Sigmoid colon (tissue), 7 donors: ENCODE measurements at places on chromosomes 12 and 14. TPM values are rescaled to one million over a fixed set of nuclear protein-coding genes. Genes with fewer than 3 reads are reported as not detected.
A peak's percentile ranks its signal among the peaks of the same experiment; 100 is the strongest.

DNA sequence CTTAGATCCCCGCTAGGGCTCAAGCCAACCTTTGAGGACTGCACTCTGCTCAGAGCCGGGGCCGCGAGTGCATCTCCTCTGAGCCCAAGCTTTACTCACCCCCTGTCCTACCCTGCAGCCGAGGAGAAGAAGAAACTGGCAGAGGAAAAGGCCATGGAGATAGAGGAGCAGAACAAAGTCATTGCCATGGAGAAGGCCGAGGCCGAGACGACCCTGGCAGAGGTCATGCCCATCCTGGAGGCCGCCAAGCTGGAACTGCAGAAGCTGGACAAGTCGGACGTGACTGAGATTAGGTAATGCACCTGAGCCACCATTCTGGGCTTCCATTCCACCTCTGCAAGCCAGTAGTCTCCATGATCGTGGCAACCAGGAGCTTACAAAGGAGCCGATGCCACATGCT, 69.8 kb downstream of the CCDC92 start:
- no peak overlapping the region for H3K27ac ChIP-seq
- H3K36me3 ChIP-seq = no peaks in the 10 kb centered on the region
- no peak overlapping the region for H3K4me3 ChIP-seq
- no peaks in the 10 kb centered on the region for H3K4me1 ChIP-seq

Gene NXPH4
- total RNA-seq = not detected

- no peak overlapping the region for H3K4me3 ChIP-seq
- peaks cover 25% of the 10 kb centered on the region for H3K36me3 ChIP-seq
- no peak overlapping the region for H3K27ac ChIP-seq
- H3K27me3 ChIP-seq = no peaks in the 10 kb centered on the region
Measured at GRCh38 chr12:130876297-130876696, 4.4 kb downstream of the RAN start.

DNA sequence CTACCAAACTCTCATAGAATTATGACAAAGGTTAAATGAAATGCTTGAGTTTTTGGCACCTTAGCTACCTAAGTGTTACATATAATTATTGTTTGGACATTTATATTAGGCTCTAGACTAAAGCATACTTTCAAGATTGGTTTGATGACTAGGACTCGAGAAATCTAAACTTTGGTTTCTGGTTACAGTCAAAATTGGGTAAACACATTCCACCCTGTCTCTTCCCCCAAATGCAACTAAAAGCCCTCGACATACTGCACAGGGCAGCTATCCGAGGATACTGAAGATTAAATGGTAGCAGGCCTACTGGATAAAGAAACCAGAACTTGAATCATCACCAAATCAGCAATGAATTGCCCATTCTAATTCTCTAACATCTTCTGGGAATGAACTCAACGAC, 369.1 kb downstream of the PRKD1 start:
- H3K4me1 ChIP-seq = peaks cover 17% of the 10 kb centered on the region
- peak overlapping the region; percentile 53 for H3K27ac ChIP-seq
- H3K27me3 ChIP-seq = no peaks in the 10 kb centered on the region
- no peaks in the 10 kb centered on the region for H3K36me3 ChIP-seq
- H3K4me3 ChIP-seq = no peak overlapping the region

Gene LRTM2
- not detected for total RNA-seq

DNA sequence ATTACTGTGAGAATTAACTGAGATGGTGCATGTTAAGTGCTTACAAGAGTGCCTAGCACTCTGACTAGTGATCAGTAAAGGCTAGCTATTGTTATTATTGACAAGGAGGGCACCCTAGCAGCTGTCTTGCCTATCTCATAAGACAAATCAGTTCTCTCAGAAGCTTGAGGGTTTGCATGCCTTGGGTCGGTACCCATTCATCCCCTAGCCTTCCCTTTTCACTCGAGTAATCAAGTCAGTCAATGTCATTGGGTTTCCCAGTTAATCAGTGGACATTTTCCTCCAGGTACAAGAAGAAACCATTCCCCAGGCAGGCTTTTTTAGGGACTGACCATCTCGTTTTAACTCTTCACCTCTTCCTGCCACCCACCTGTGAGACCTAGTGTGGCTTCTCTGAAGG, 10.4 kb upstream of the TFCP2 start:
- H3K36me3 ChIP-seq = no peaks in the 10 kb centered on the region
- H3K4me1 ChIP-seq = no peaks in the 10 kb centered on the region
- no peaks in the 10 kb centered on the region for H3K27me3 ChIP-seq
- H3K27ac ChIP-seq = no peak overlapping the region
- DNase-seq = peak; percentile 5

GRCh38 chr12:89370850-89371249, 18.5 kb upstream of the DUSP6 start:
- DNase-seq = no peak
- H3K36me3 ChIP-seq = no peaks in the 10 kb centered on the region
- peaks cover 20% of the 10 kb centered on the region for H3K4me1 ChIP-seq
- H3K4me3 ChIP-seq = no peak overlapping the region

GRCh38 chr14:72810201-72810600, 83.7 kb downstream of the DPF3 start:
- no peak overlapping the region for H3K27ac ChIP-seq
- no peak overlapping the region for H3K4me3 ChIP-seq
- no peaks in the 10 kb centered on the region for H3K27me3 ChIP-seq
- no peak for DNase-seq
- H3K36me3 ChIP-seq = no peaks in the 10 kb centered on the region

DNA sequence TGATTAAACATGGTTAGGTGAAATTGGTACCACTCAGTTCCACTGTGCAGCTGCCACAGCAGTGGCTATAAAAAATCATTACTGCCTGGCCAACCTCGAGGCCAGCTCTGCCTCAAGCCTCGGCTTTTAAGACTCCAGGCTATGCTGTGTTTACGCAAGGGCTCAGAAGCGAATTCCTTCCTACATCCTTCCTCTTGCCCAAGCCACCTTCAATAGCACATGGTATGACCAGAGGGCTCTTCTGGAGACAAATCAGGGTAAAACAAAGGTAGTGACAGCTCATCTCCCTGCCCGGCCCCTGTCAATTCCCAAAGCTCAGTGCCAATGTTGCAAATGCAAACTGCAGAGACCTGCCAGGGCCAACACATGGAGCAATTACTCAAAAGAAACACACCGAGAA, 31.9 kb downstream of the NUAK1 start:
- no peak for DNase-seq
- H3K36me3 ChIP-seq = no peaks in the 10 kb centered on the region
- no peak overlapping the region for H3K4me3 ChIP-seq
- H3K27me3 ChIP-seq = no peaks in the 10 kb centered on the region

Gene ZNF385A
- total RNA-seq = 12.8 TPM

GRCh38 chr14:100472094-100472455, 115.1 kb downstream of the BEGAIN start:
- H3K4me1 ChIP-seq = no peaks in the 10 kb centered on the region
- no peaks in the 10 kb centered on the region for H3K27me3 ChIP-seq
- H3K27ac ChIP-seq = no peak overlapping the region

Gene STAB2
- total RNA-seq = 0.41 TPM

- no peak for DNase-seq
- H3K36me3 ChIP-seq = no peaks in the 10 kb centered on the region
- H3K4me3 ChIP-seq = no peak overlapping the region
- no peaks in the 10 kb centered on the region for H3K27me3 ChIP-seq
- H3K27ac ChIP-seq = no peak overlapping the region
Measured at GRCh38 chr12:6072302-6072752, 52.1 kb downstream of the VWF start.

DNA sequence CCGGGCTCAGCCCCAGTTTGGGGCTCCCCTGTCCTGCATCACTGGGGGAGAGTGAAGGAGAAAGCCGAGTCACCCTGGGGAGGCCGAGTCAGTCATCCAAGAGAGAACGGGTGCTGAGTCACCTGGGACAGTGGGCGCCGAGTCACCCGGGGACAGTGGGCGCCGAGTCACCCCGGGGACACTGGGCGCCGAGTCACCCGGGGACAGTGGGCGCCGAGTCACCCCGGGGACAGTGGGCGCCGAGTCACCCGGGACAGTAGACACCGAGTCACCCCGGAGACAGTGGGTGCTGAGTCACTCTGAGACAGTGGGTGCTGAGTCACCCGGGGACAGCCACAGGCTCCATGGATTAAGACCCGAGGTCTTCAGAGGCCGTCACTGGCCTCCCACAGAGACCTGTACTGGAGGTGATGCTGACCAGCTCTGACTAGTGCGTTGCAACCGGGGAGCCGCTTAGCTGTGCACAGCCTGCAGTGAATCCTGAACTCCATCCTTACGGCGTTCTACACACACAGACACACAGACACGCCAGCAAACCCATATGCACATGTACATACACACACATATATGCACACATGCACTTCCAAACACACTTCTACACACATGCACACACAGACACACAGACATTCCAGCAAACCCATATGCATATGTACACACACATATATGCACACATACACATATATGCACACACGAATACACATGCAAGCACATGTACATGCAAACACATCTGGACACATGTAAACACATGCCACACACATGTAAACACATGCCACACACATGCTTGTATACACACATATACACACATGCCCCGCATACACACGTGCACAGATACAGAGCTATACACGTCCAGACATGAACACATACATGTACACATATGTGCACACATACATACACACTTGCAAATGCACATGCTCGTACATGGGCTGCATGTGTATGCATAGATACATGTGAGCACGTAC, 64.9 kb upstream of the GALNT9 start:
- H3K27me3 ChIP-seq = peaks cover 8% of the 10 kb centered on the region
- DNase-seq = peak; percentile 56
- H3K4me1 ChIP-seq = no peaks in the 10 kb centered on the region
- H3K36me3 ChIP-seq = no peaks in the 10 kb centered on the region
- no peak overlapping the region for H3K4me3 ChIP-seq

Gene NYNRIN
- total RNA-seq = 7.1 TPM

Gene FGF23
- not detected for total RNA-seq

GRCh38 chr14:24958271-24958670, 91.7 kb downstream of the STXBP6 start:
- DNase-seq = no peak
- no peaks in the 10 kb centered on the region for H3K36me3 ChIP-seq
- H3K4me3 ChIP-seq = no peak overlapping the region
- H3K4me1 ChIP-seq = no peaks in the 10 kb centered on the region
- H3K27ac ChIP-seq = peak overlapping the region; percentile 77

GRCh38 chr12:5655120-5655519, 223.2 kb downstream of the NTF3 start:
- H3K36me3 ChIP-seq = no peaks in the 10 kb centered on the region
- DNase-seq = no peak
- no peaks in the 10 kb centered on the region for H3K27me3 ChIP-seq
- no peak overlapping the region for H3K27ac ChIP-seq
- H3K4me1 ChIP-seq = no peaks in the 10 kb centered on the region

DNA sequence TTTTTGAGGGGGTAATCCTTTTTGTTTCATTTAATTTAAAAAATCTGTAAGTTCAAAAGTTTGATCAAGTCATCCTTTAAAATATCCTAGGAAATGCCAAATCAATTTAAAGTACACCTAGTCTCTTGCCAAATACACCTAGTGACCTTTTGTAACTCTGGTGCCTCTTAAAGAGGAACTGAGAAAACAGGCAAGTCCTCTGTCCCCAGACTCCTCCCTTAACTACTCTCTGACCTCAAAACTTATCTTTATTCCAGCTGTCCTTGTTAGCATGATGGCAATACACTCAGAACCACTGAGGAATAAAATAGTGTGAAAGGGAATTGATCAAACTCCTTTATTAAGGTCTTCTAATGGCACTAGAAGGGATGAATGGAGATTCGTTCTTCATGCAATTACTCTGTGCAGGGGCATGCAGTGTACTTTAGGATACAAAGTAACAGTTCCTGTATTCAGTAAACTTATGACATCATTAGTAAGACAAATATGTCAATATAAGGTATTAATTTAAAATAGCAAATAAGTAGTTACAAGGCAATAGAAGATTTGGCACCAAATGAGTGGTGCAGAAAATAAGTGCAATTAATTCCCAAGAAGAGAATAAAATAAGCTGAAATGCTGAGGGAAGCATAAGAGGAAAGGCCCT, 3.3 kb downstream of the FAR2 start:
- H3K4me3 ChIP-seq = no peak overlapping the region
- peaks cover 7% of the 10 kb centered on the region for H3K4me1 ChIP-seq
- no peaks in the 10 kb centered on the region for H3K36me3 ChIP-seq
- H3K27me3 ChIP-seq = no peaks in the 10 kb centered on the region

Gene A2ML1
- not detected for total RNA-seq

DNA sequence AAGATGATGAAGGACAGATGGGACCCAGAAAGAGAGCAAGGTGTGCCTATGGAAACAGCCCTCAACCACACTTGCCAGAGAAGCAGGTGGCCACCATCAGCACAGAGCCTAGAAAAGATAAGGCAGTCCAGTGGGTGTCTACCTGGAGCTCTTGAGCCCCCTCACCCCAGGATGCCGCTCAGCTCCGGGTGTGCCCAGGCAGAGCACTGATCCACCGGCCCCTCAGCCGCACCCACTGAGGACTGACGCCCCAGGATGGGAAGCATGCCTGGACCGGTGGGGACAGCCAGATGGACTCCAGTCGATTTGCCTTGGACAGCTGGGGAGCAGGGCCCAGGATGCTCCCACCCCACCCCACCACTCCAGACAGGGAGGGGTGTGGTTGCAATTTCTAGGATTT, 15.1 kb upstream of the ZFP36L1 start:
- H3K27ac ChIP-seq = peak overlapping the region; percentile 84
- peaks cover 49% of the 10 kb centered on the region for H3K4me1 ChIP-seq
- no peaks in the 10 kb centered on the region for H3K36me3 ChIP-seq
- H3K4me3 ChIP-seq = no peak overlapping the region
- DNase-seq = peak; percentile 68

DNA sequence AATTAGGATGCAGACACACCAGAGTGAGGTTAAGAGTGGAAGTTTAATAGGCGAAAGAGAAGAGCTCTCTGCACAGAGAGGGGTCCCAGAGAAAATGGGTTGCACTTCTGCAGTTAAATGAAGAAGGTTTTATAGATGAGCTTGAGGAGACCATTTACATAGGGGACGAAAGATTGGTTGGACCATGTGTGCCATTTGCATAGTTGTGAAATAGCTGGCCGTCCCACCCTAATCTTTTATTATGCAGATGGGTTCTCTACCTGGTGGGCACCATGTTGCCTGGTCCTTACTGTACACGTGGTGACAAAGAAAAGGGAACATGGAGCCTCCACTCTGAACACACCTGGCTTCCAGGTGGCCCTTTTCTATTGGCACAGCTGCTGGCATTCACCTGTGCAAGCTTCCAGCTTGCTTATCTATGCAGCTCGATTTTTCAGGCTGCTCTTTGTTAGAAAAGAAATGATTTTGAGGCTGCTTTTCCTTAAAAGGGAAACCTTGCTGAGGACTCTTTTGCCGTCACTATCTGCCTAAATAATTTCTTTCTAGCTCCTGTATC, 67.1 kb upstream of the SRSF5 start:
- DNase-seq = no peak
- no peak overlapping the region for H3K27ac ChIP-seq
- H3K4me3 ChIP-seq = no peak overlapping the region
- peaks cover 52% of the 10 kb centered on the region for H3K4me1 ChIP-seq
- no peaks in the 10 kb centered on the region for H3K27me3 ChIP-seq

DNA sequence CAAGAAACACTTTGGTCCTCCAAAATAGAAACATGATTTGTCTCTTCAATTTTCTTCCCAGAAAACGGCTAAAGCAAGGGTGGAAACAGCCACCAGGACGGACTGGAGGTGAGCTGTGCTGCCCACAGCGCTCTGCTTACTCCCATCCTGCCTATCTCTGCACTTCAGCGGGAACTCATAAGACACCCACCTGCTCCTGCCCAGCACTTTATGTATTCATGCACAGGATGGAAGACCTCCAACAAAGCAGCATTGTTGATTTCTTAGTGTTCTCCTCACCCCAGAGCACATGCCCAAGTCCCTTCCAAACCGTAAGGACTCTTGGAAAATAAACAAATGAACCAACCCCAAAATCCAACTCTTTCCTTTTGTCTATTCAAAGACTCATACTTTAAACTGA, 277.2 kb downstream of the MED13L start:
- no peaks in the 10 kb centered on the region for H3K27me3 ChIP-seq
- peaks cover 8% of the 10 kb centered on the region for H3K36me3 ChIP-seq
- peaks cover 18% of the 10 kb centered on the region for H3K4me1 ChIP-seq
- no peak for DNase-seq
